ENCODE measurements at places on chromosomes 7 and 10.

GRCh38 chr7:44284881-44285541 lies 40.4 kb downstream of the CAMK2B start:
- DNase-seq = no peak

- DNase-seq = no peak
Observed at GRCh38 chr10:116707981-116708380, 34.4 kb downstream of the HSPA12A start.

GRCh38 chr10:120995768-120996167 lies 144.6 kb downstream of the WDR11 start:
- no peak for DNase-seq

- DNase-seq = no peak
Observed at GRCh38 chr7:97401398-97401797, 283.9 kb downstream of the SDHAF3 start.

- DNase-seq = no peak
Observed at GRCh38 chr10:32373496-32373895, 26.5 kb upstream of the EPC1 start.

DNA sequence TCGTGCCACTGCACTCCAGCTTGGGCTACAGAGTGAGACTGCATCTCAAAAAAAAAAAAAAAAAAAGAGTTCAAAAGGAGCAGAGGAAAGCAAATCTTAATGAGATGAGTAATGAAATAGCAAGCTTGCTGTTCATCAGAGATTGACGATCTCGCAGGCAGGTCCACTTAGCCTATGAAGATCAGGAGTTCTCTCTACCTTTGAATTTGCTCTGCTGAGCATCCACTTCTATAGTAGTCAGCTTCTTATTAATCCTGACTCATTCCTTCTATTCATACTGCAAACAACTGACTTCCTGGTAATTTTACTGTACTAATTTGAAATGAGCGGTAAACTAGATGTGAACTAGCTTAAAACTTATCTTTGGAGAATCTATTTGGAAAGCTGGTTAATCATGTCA lies 1014.6 kb downstream of the GATA3 start:
- DNase-seq = no peak

GRCh38 chr10:10794046-10794445 lies 223.6 kb upstream of the CELF2 start:
- DNase-seq = no peak

- DNase-seq = no peak
Observed at GRCh38 chr10:29546773-29547313, 87.9 kb downstream of the SVIL start.

DNA sequence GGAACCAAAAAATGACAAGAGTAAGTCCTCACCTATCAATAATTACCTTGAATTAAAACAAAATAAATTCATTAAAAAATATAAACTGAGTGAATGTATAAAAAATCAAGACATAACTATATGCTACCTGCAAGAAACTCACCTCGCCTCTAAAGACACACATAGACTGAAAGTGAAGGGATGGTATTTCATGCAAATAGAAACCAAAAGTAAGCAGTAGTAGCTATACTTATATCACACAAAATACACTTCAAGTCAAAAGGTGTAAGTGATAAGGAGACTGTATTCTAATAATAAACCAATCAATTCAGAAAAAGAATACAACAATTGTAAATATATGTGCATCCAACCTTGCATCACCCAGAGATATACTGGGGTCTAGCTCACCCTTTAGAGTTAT lies 332.6 kb downstream of the SH2D4B start:
- no peak for DNase-seq

- no peak for DNase-seq
Observed at GRCh38 chr7:14769261-14769660, 133.3 kb downstream of the DGKB start.

GRCh38 chr7:142562688-142563087 lies 186.6 kb upstream of the PRSS1 start:
- no peak for DNase-seq

DNA sequence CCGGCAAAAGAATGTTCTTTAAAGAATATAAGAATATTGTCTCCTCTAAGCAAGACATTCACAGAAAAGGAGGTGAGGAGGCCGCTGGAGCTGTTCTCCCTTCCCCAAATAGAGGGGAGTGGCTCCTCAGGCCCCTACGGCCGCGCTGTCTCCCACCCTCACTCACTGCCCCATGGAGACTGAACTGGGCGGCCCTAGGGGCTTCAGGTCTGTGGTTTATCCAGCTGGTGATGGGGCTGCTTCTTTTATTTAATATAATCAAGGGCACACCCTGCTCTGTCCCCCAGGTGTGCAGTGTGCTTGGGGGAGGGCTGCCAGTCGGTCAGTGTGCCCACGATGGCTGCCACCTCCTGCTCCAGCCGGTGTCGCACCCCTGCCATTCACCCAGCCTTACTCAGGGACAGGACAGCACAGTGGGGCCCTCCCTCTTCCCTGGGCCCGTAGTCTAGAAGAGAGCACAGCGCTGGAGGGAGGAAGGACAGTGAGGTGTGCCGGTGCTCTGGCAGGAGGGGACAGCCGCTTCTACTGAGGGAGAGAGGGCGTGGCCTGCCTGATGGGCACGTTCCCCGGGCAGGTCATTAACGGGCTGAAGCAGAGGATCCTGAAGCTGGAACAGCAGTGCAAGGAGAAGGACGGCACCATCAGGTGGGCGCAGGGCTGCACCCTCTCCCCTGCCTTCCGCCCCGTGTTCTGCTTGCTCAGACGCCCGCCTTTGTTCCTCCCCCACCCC lies 23.4 kb downstream of the IQCE start:
- DNase-seq = no peak

GRCh38 chr10:124616040-124616835 lies 127.9 kb downstream of the FAM53B start:
- DNase-seq = no peak

- DNase-seq = no peak
Observed at GRCh38 chr7:150931199-150931869, 46.8 kb downstream of the KCNH2 start.

GRCh38 chr10:48656241-48656913 lies 28.3 kb upstream of the WDFY4 start:
- peak; percentile 96 for DNase-seq

DNA sequence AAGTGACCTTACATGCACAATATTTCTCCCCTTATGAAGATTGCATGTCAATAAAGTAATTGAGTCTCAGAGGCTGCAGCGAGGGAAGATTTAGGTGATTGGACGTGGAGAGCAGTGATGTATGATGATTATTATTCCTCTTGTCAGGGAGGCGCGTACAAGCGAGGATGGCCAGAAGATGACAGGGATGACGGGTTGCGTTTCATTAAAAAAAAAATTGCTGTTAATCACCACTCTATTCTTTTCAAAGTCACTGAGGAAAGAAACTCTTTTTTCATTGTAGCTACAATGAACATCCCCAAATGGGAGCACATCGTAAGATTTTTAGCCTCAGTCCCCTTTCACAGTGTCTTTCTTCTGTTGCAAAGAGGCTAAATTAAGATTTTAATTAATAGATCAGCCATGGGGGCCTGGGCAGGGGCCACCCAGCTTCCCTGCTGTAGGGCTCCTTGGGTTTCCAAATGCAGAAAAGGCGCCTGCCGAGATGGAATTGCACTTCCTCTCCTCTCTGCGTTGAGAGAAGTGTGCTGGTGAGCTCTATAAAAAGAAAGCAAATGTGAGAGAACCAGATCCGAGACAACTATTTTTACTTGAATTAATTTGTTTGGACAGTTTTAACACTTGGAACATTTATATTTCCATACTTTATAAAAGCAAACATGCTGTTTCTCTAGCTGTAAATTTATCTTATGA lies 998.1 kb downstream of the LRMDA start:
- no peak for DNase-seq

DNA sequence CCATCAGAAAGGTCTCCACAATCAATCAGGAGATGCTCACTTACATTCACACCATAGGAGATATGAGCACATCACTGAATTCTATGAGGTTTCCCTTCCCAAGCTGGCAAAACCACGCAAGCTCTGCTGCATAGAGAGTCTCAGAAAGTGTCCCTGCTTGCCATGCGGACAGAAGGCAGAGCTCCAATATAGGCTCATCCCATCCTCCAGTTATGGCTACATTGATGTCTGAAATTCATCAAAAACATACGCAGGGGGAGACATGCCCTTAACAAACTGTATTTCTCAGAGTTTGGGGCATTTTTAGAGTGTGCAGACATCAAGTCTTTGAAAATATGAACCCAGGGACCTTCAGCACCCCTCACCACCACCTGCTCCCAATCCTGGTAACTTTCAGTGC lies 2.9 kb downstream of the C10orf90 start:
- DNase-seq = no peak

DNA sequence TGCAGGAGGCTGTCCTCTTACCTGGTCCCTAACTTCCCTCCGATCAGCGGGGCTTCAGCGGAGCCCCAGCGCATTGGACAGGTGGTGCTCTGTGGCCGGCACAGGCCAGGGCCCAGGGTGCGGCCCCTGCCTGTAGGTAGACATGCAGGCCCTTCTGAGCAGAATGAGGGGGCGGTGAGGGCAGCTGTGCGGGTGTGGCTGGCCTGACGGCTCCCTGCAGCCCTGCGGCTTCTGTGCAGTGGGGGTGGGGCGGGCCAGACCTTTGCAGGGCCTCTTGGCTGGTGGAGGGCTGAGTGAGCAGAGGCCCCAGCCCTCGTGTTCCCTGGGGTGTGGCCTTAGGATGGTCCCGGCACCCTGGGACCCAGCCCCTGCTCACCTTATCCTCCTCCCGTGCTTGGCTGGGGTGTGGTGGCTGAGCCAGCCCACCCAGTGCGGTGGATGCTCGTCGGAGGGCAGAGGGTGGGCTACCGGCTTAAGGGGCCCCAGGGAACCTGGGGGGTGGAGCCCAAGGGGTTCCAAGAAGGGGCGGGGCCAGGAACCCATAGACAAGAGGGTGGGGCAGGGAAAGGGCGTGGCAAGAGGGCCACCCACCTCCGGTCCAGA lies 175.2 kb upstream of the TNRC18 start:
- DNase-seq = no peak

GRCh38 chr10:5620966-5621365 lies 45.4 kb downstream of the ASB13 start:
- no peak for DNase-seq

GRCh38 chr10:4770801-4771553 lies 55.0 kb upstream of the AKR1E2 start:
- DNase-seq = peak; percentile 58

DNA sequence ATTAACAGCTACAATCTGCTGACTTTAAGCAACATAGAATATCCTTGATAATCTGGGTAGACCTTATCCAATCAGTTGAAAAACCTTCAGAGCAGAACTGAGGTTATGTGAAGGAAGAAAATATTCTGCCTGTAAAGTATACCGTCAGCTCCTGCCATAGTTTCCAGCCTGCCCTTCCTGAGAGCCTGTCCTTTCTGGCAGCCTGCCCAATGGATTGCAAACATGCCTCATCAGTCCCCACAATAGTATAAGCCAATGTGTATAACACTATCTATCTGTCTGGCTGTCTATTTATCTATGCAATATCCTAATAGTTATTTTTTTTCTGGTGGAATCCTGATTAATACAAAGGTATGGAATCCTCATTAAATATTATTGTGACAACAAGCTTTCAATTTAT lies 489.2 kb upstream of the KCND2 start:
- DNase-seq = peak; percentile 66

- DNase-seq = no peak
Observed at GRCh38 chr7:134060874-134061273, 66.3 kb upstream of the LRGUK start.

- peak; percentile 4 for DNase-seq
Observed at GRCh38 chr10:53088961-53089360, 316.4 kb upstream of the MBL2 start.

GRCh38 chr7:151174246-151175046 lies 7.0 kb upstream of the GBX1 start:
- peak; percentile 84 for DNase-seq

- peak; percentile 32 for DNase-seq
Observed at GRCh38 chr10:4234661-4235060, 449.7 kb upstream of the KLF6 start.

DNA sequence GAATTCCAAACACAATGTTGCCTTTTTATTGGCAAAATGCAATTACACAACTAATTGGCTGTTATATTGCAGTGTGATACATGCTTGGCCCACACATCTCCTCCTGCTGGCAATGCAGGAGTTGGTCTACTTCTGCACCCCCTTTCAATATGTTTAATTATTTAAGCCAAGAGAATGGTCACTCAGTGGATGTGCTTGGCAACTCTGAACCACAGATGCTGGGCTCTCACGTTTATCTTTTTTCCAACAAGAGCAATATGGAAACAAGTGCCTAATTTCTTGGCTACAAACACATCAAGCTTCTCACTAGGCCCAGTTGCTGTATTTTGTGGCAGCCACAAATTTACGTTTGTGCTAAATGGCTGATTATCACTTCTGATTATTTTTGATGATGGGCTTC lies 1149.2 kb upstream of the CELF2 start:
- no peak for DNase-seq

DNA sequence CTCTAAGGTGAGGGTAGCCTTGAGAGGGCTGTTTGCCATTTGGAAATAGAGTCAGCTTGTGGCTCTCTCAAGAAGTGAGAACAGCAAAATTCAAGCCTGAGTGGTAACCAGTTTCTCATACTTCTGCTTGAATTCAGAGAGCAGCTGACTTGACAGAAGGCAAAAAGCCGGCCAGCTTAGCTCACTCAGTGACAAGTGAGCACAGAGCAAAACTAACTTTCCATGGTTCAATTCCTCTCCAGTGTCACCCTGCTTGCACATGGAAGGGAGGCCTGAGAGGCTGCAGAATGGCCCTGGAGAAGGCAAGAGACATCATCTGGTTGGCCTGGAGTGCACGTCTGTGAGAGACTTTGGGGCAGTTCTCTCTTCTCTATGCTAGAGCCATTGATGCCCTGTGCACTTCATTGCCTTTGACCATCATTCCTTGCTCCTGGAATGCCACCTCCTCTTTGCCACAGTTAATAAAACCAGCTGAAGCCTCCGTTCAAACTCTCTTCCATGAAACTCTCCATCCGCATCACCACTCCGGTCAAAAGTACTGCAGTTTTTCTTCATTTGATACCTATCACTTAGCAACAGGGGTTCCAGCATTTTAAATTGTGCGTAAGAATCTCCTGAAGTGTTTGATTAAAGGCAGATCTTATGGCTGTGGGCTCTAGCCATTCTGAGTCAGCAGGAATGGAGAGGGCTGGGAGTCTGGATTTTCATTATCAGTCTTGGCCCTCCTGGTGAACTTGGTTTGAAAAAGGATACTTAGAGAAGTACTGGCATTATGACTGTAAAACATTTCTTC lies 69.8 kb upstream of the PIK3CG start:
- DNase-seq = no peak

DNA sequence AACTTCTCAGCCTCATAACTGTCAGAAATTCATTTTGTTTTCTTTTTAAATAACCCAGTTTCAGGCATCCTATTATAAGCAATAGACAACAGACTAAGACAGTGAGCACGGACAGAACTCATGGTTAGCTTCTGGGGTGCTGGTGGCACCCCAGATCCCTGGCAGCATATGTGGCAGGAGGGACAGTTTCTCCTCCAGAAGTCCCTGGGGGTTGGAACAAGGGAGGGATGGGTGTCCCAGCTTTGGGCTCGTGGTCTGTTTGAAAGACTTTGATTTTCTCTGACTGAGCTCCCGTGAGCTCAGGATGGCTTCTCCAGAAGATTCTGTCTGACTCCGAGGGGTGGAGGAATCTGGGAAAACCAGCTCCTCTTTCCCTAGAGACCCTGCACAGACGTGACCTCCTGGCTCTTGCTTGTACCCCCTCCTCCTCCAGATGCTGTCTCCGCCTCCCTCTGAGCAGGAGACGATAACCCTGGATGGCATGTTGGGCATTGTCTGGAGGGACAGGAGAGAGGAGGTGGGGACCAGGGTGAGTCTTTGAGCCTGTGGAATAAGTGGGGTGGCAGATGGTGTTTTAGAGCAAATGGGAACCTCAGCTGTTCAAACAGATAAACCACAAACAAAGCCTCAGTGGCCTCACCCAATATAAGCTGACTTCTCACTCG lies 421.1 kb downstream of the GLRX3 start:
- no peak for DNase-seq

All from DMS53 (cell line).